ENCODE measurements at places on chromosomes 16 and 17.

DNA sequence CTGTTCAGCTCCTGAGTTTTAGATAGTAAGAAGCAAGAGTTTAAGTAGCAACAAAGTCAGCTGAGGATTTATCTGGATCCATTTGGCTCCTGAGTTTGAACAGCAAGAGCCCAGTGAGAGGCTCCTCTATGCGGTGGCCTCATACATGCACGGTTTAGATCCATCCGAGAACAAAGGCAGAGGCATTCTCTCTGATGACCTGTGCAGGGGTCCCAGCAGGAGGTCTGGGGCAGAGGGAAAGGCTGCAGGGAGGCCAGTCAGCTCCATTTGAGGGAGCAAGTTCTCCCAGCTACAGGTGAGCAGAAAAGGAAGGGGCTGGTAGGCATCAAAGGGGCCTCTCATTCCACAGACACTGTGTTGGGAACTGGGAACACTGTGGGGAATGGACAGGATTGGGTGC, 16.5 kb downstream of the PITPNM3 start:
- DNase-seq, result peak; percentile 59

GRCh38 chr16:62583414-62583813, 547.2 kb upstream of the CDH8 start:
- no peak for DNase-seq

GRCh38 chr16:72530434-72530833, 358.5 kb upstream of the PMFBP1 start:
- DNase-seq, result no peak

DNA sequence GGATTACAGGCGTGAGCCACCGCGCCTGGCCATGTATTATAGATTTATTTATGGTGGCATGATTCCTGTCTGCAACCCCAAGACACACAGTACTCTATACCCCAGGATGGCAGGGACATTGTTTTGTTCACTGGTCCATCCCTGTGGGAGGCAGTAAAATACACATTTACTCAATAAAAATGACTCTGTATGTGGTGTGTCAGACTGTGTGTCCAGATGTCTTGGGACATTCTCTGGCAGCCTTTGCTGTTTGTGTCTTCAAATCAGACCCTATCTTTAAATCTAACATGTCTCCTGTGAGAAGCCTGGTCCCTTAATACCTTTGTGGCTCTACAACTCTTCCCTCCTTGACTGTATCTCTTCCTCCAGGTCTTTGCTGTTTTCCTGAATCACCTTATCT, 1.7 kb upstream of the COASY start:
- DNase-seq, result no peak

GRCh38 chr17:33292981-33293867, at the start of gene ASIC2:
Gene ASIC2, minus strand, starts transcription at chr17:33293295.
- DNase-seq, result no peak

DNA sequence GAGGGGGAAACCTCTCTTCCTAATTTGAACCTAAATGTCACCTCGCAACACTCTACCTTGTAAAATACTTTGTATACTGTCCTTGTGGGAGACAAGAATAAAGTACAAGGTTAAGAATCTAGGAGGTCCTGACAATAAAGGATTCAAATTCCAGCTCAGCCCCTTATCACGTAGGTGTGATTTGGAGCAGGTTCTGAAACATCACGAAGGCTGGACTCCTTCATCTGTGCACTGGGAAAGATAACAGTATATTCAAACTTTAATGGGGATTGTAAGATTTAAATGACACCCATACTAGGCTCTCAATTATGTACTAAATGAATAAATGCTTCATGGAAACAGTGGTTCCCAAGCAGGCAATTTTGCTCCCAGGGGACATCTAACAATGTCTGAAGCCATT, 2.1 kb downstream of the TXNDC11 start:
- DNase-seq, result no peak

- no peak for DNase-seq
Measured at GRCh38 chr17:82917699-82918345, 78.0 kb upstream of the ZNF750 start.

Measured in posterior vena cava (tissue), 2 donors.